LoVo (cell line): ENCODE measurements at places on chromosomes 3 and 15.
A peak's percentile ranks its signal among the peaks of the same experiment; 100 is the strongest.

DNA sequence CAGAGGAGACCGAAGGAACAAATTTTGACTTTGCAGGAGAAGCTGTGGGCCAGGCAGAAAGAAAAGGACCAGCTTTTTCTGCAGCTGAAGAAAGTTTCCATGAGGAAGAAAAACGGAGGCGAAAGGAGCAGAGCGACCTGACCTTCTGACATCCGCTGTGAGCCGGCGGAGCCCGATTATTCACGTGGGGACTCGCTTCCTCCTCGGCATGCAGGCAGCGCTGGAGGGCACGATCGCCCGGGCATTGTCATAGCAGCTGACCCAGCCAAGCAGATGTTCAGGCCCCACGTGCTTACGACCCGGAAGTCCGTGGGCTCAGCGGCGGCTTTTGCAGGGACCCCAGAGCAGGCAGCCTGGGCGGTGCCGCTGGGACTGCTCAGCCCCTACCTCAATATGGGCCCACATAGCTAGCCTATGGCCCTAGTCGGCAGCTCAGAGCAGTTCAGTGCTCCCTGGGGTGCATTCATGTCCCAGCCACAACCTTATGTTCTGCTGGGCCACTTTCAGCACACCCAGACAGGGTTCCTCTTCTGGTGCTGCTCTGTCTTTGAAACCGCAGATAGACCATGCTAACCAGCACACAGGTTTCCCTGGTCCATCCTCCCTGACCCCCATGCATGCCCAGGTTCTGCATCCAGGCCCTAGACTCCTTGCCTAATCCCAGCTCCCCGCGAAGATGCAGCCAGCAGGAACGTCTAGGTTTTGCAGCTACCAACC lies 10.5 kb upstream of the EIF4A2 start:
- DNase-seq: no peak

DNA sequence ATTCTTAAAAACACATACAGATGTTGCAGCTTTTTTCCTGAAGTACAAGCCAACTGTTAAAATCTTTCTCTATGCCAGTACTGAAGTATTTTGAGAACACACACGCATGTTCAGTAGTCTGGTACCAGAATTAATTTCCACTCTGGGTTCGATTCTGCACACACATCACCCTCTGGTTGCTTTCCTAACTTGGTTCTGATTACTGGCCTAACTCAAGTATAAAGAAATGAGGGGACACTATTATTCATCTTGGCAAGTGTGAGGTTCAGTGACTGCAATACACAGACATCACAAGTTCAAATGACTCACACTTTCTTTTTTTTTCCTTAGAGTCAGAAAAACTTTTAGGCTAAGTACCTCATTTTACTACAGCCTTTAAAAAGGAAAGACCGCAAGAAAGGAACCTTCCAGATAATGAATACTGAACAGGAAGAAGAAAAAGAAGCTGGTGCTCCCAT lies 37.4 kb upstream of the LDHAL6B start:
- no peak for DNase-seq

- no peak for DNase-seq
These were observed 49.6 kb downstream of the FAM98B start for GRCh38 chr15:38503496-38503895.

GRCh38 chr15:58530056-58530590 lies 98.3 kb downstream of the LIPC start:
- no peak for DNase-seq

DNA sequence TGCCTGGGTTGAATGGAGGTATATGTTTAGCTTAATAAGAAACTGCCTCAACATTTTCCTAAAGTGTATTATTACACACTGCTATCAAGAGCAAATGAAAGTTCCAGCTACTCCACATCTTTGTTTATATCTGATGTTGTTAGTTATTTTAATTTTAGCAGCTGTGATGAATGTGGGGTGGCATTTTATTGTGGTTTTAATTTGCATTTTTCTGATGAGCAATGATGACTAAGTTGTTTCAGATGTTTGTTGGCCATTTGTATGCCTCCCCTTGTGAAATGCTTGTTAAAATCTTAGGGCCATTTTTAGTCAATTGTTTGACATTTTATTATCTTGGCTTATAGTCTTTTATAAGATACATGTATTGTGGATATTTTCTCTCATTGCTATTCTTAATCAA lies 260.4 kb upstream of the SLCO3A1 start:
- DNase-seq: no peak

DNA sequence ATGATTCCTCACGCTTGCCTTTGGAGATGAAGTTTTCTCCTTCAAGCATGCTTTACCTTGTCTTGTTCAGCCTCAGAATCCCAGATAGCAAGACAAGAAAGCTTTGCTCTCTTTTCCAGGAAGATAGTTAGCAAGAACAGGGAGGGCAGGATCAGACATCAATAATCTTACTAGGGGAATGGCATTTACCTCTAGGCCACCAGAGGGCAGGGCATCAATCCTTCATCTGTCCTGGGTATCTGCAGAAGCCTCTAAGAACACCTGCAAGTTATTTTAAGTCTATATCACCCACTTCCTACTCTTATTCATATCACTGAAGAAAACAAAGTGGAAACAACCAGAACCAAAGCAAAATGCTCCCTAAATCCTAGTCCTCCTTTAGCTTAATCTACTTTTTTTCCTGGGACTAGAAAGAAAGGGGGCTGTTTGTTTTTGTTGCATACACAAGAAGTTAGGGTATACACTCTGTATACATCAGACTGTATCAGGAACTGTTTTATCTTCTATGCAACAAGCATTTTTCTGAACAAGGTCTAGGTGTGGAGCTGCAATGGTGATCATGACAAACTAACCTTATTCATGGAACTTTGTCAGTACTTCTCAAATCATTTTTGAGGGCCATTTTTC lies 862.5 kb downstream of the CADM2 start:
- peak; percentile 22 for DNase-seq

DNA sequence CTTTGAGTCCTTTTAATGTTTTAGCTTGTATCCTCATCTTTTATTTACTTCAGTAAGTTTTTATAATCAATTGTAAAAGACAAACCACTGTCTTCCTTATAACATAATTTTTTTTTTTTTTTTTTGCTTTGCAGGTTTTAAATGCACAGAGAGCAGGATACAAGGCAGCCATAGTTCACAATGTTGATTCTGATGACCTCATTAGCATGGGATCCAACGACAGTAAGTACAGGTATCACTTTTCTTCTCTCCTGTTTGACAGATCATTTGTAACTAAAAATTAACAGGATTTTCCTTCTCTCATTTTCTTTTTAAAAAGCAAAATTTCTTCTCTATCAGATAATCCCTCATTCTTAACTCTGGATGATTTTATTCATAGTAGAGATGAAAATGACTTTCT lies 75.4 kb downstream of the PFN2 start:
- no peak for DNase-seq

DNA sequence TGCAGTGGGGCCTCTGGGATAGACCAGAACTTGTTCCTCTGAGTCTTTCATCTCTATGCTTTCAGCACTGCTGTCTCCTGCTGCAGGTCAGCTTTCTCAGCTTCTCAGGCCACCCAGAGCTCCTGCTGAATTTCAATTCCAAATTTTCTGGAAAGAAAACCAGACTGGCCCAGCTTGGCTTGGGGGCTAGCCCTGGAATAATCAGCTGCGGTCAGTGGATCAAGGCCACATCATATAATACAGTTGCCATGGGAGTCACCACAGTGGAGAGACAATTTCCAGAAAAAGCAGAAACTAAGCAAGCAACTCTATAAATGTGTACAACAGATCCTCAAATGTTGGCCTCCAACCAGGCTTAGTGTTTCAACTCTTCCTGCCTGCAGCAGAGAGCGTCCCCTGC lies 91.1 kb upstream of the SLC24A5 start:
- DNase-seq: no peak

- DNase-seq: no peak
These were observed 32.8 kb upstream of the UBE2E2 start for GRCh38 chr3:23170291-23170690.

DNA sequence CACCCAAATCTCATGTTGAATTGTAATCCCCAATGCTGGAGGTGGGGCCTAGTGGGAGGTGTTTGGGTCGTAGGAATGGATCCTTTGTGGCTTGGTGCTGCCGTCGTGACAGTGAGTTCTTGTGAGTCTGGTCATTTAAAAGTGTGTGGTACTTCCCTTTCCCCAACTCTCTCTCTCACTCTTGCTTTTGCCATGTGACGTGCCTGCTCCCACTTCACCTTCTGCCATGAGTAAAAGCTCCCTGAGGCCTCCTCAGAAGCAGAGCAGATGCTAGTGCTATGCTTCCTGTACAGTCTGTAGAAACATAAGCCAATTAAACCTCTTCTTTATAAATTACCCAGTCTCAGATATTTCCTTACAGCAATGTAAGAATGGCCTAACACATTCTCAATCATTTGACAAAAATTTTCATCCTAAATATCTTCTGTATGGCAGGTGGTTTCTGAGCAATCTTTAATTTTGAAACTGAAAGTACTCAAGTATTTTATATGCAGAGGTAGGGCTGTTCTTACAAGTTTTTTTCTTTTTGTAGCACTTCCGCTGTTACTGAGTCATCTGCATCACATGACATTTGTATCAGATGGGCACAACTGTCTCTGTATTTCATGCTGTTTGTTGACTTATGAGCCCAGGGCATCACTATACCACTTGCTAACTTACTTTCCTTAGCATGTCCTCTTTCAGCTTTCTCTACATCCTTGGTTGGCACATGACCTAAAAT lies 8.8 kb downstream of the RPL39L start:
- DNase-seq: peak; percentile 34

- DNase-seq: peak; percentile 84
These were observed 21.6 kb upstream of the PAK6 start for GRCh38 chr15:40217166-40217824.

DNA sequence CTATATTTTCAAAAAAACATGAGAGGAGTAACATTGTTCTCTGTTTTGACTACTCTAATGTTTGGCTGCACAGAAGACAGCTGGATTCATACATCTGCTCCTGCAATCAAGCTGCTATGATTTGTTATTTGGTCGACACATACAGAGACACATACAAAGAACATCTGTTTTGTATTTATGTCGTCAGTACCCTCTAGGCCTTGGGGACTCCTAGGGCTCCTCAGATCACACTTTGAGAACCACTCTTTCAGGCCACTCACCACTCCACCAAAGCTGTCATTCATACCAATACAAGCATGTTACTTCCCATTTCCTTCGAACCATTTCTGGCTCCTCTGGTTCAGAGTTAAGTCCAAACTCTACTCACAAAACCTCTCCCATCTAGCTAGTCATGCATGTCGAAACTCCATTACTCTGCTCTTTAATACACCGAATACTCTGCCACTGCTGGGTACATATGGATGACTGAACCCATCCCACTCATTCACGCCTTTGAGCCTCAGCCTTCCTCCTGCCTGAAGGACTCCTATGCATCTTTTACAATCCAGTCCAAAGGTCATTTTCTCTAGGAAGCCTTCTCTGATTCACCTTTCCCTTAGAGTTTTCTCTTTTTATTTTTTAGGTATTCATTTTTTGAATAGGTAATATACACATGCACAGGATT lies 102.9 kb upstream of the ARHGEF3 start:
- peak; percentile 66 for DNase-seq

GRCh38 chr3:157109267-157110141 lies 50.4 kb downstream of the CCNL1 start:
- no peak for DNase-seq

DNA sequence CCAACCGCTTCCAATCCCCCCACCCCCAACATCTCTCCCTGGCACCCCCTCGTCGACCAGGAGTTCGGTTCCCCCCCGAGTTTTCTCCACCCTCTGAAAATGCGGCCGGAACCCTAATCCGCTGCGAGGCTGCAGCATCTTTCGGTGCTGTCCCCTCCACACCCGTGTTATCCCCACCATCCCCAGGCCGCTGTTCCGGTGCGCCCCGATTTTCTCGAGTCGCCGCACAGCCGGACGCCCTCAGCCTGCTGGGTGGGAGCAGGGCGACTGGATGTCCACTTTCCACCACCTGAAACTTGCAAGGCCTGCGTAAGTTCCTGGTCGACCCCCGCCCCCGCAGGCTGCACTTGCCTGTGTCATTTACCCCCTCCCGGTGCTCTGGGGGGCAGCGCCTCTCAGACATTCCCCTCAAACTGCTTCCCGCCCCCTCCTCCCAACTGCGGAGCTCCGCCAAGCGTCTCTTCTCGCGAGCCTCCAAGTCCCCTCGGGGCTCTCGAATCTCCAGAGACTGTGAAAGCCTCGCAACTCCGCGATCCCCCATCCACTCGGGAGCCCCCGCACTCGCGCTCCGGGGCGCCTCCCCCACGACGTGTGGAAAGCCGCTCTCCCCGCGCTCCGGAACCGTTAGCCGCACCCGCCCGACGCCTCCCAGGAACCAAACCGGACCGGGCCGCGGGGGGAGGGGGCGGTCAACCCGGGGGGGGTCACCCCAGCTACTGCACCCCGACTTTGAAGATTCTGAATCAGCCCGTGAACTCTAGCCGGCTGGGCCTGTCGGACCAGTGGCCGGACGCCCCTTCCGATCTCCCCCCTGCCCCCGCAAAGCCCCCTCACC lies 566 bp downstream of the ETV5 start:
- peak; percentile 35 for DNase-seq
